NCI-H2029 (cell line): ENCODE measurements at places on chromosomes 7 and 10.
A peak's percentile ranks its signal among the peaks of the same experiment; 100 is the strongest.

- DNase-seq, result no peak
These were observed 282.5 kb downstream of the GLRX3 start for GRCh38 chr10:130418731-130419130.

- DNase-seq, result no peak
These were observed 17.9 kb upstream of the CYTH3 start for GRCh38 chr7:6290319-6290741.

DNA sequence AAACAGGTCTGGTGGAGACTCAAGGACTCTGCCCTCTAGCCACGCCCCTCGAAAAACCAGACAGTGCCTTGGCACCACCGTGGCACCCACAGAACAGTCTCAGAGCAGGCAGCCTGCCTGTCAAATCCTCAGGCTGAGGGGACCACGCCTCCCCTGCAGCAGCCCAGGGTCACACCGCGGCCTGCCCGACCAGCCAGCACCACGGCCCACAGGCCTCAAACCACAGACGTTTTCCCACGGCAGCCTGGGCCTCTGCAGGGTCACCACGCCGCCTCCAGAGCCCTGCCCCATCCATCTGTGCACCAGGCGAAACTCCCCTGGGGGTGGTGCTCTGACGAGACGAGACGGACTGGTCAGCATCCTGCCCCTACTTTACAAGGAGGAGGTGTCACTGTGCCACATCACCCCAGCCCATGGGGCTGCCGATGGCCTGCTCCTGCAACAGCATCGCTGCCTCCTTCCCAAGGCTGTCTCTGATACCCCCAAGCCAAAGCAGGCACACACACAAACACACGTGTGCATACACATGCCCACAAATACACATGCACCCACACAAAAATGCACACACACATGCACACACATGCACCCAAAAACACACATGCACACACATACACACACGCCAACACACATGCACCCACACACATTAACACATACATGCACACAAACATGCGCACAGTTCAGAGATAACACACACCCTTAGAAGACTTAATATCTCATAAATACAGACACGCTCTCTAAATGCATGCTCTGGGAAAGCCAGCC lies 24.6 kb downstream of the PAPOLB start:
- DNase-seq, result no peak

- no peak for DNase-seq
These were observed 578.7 kb downstream of the GRID1 start for GRCh38 chr10:85787881-85788280.

DNA sequence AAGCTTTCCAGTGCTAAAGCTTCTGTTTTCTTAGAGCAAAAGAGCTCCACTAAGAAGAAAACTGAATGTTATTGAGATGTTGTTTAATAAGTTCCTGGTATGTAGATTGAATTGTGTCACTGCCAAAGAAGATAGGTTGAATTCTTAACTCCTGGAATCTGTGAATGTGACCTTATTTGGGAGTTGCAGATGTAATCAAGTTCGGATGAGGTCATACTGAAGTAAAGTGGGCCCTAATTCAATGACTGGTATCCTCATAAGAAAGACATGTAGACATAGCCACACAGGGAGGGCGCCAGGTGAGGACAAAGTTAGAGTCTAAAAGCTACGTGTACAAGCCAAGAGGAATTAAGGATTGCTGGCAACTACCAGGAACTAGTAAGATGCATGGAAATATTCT lies 732.1 kb upstream of the C7orf33 start:
- no peak for DNase-seq

DNA sequence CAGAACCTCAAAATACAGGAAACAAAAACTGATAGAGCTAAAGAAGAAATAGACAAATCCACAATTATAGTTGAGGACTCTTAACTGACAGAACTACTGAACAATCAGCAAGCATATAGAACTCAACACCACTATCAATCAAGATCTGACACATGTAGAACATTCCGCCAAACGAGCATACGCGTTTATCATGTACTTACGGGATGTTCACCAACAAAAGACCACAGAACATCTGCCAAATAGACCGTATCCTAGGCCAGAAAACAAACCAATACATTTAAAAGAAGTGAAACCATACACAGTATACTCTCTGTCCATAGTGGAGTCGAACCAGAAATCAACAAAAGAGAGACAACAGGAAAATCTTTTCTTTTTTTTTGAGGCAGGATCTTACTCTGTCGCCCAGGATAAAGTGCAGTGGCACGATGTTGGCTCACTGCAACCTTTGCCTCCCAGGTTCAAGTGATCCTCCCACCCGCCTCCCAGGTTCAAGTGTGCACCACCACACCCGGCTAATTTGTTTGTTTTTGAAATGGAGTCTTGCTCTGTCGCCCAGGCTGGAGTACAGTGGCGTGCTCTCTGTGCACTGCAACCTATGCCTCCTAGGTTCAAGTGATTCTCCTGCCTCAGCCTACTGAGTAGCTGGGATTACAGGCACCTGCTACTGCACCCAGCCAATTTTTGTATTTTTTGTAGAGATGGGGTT lies 5.1 kb downstream of the GNA12 start:
- DNase-seq, result no peak

DNA sequence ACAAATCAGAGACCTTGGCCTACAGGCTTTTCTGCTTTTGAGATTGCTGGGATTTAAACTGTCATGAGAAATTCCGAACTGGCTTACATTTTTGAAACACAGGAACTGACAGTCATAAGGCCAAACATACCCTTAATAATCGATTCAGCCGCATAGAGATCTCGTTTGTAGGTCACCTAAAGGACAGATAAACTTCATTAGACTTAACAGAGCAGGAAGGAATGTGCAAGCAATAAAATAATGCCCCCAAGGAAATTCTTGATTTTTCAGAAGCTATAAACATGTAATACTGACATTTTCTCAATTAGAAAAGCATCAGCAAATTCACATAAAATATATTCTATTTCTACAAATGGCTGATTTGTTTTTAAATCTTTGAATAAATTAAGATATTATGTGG lies 120.0 kb downstream of the CRPPA start:
- no peak for DNase-seq

DNA sequence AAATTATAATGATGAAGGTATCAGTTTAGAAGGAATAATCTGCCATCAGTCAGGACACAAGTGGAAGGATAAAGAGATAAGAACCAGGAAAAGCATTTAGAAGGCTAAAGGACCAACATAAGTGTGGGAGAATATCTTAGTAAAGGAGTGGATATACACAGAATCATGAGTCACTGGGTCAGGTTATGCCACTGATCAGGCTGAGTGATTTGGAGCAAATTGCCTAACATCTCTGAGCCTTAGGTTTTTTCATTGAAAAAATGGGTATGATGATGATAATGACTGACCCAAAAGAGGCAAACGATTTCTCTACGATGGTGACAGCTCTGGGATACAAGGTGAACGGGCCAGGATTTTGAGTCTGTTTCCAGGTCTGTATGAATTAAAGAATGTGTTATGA lies 2.8 kb upstream of the CUL1 start:
- no peak for DNase-seq

DNA sequence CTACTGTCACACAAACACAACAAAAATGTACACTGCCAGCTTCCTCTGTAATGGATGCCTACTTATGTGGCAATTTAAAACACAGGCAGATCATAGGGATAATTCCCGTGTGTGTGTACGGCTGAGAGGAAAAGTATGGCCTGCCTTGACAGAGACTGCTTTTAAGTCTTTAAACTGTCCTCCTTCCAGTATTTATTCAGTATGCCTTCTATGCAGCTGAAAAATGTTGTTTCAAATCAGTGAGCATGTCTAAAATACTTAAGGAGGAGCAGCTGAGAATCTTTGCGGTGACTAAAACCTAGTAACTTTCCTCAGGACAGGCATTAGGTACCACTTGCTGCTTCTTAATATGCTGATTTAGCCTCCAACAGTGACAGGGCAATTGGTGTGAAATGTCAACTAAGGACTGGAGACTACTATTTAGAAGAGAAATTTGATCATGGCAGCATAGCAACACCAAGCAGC lies 126.3 kb downstream of the CACNA2D1 start:
- DNase-seq, result no peak

GRCh38 chr7:128752251-128752650 lies 13.1 kb downstream of the CALU start:
- DNase-seq, result no peak

GRCh38 chr10:79046741-79047583 lies 21.8 kb upstream of the ZMIZ1 start:
- no peak for DNase-seq

DNA sequence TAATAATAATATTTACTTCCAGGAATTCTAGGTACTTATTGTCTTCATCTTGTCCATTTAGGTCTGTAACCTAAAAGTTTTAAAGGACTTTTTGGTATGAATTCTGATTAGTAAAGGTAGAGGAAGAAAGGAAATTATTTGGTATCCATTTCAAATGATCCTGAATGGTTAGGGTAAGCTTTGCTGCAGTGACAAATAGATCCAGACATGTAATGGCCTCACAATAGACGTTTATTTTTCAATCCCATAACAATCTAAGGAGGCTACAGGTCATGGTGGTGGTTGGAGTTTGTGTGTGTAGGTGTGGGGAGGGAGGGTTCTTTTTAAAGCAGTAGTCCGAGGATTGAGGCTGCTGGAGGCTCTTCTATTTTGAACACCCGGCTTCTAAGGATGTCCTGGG lies 5.3 kb downstream of the FBH1 start:
- DNase-seq, result no peak

- peak; percentile 61 for DNase-seq
These were observed 27.7 kb upstream of the TM9SF3 start for GRCh38 chr10:96614515-96614914.

DNA sequence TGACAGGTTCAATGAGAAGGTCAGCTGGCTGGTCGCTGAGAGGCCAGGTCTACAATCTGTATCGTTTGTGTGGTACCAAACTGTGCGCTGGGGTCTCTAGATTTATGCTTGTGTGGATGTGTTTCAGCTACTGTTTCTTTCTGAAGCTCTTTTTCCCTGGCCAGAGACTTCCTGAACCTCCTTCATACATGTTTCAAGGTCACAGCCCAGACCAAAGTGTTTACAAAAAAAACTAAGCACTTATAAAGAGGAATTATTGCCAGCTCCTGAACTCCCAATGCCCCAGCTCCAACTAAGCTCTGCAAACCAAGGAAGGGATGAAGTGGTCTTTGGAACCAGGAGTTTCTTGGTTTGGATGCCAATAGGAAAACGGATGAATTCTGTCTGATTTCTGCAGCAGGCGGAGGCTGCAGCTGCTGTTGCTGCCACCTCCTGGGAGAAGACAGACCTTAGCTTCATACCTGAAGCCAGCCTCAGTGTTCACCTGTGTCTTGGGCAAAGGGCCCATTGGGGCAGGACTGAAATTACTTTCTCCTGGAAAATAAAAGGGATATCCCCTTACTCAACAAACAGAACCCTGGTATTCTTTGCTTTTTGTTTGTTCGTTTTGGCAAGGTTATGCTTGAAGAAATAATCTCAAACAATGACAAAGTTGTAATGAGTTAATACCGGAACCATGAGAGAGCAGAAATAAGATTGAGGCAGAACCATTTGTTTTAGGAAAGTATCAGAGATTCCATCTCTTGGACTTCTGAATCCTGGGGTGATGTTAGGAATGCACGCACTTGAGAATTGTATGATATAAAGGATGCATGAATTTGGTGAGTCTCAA lies 24.6 kb upstream of the MKLN1 start:
- peak; percentile 37 for DNase-seq

DNA sequence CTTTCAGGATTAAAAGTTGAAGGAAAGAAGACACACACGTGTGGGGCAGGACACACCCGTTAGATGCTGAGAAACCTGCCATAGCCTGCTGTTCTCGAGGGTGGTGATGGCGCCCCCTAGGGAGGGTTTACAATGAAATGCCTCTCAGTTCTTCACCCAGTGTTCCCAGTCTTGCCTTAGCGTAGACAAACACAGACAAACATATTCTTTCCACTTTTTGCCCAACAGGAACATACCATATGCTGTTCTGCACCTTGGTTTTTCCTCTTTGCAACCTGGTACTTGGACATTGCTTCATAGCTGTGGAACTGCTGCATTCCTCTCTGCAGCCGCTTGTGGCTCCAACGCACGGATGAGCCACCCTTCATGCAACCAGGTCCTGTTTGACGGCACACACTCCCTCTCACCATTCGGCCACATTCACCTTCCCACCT lies 23.3 kb upstream of the HSPA12A start:
- no peak for DNase-seq

DNA sequence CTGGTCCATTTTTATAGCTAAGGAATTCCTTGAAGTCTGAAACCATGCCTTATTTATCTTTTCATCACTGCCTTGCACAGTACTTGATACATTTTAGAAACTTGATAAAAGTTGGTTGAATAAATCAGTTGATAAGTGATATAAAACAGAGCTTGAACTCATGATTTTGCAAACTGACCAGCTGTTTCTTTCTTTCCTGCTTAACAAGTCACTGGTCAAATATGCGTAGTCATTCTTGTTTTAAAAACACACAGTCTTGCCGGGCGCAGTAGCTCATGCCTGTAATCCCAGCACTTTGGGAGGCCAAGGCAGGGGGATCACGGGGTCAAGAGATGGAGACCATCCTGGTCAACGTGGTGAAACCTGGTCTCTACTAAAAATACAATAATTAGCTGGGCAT lies 6.3 kb downstream of the TPST1 start:
- no peak for DNase-seq

- DNase-seq, result no peak
These were observed 12.6 kb upstream of the ICA1 start for GRCh38 chr7:8274589-8274988.

- no peak for DNase-seq
These were observed 94.1 kb upstream of the ZNF800 start for GRCh38 chr7:127486654-127487053.

- no peak for DNase-seq
These were observed 90.6 kb upstream of the PDCD4 start for GRCh38 chr10:110781139-110781538.

DNA sequence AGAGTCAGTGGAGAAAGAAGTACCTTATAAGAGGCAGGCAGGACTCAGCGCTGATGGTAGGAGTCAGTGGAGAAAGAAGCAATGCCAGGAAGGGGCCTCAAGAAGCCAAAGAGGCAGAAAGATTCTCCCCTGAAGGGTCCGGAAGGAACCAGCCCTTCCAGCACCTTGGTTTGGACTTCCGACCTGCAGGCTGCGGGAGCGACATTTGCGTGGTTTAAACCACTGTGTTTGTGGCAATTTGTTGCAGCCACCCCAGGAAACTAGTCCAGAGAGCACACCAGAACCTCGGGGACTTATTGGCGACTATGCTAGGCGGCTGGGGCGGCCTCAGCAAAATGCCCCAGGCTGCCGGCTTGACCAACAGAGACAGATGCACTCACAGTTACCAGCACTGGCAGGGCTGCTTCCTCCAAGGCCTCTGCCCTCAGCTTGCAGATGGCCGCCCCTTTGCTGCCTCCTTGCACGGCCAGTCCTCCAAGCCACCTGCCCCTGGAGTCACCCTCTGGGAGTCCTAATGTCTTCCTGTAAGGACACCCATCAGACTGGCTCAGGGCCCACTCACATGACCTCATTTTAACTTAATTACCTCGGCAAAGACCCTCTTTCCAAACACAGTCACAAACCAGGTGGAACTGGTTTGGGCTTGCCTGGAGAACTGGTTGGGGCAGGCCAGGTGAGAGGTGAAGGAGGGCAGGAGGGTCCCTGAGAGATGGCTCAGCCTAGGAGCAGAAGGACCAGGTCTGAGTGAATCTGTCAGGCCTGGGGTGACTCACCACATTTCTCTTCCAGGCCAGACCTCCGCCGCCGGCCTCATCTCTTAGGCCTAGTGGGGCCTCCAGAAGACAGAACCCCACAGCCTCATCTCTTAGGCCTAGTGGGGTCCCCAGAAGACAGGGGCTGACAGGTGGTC lies 26.1 kb downstream of the CALML3 start:
- peak; percentile 66 for DNase-seq

GRCh38 chr7:47771990-47772360 lies 176.3 kb downstream of the PKD1L1 start:
- no peak for DNase-seq

GRCh38 chr7:107267138-107267537 lies 98.3 kb downstream of the HBP1 start:
- no peak for DNase-seq

GRCh38 chr7:74572301-74572979 lies 85.1 kb upstream of the GTF2I start:
- no peak for DNase-seq
